ENCODE measurements at places on chromosomes 5 and 9. TPM values are rescaled to one million over a fixed set of nuclear protein-coding genes. Genes with fewer than 3 reads are reported as not detected.

DNA sequence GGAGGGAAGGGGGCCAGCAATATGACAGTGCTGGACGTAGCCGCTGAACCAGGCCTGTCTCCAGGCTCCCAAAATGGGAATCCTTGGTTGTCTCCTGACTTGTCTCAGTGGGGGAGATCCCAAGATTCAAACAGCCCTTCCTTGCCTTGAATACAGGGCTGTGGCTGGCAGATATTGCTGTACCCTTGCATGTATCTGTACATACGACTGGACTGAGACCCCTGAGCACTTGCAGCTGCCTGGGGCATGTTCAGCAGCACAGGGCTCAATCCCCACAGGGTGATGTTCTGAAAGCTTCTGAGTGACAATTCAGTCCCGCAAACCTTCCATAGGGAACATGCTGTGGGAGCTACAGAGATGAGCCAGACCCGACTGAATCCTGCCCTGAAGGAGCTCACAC is 13.3 kb downstream of the OR13J1 start:
- DNase-seq: no peak
- H3K27me3 ChIP-seq: no peaks in the 10 kb centered on the region
- no peak overlapping the region for H3K27ac ChIP-seq
- H3K36me3 ChIP-seq: no peaks in the 10 kb centered on the region

DNA sequence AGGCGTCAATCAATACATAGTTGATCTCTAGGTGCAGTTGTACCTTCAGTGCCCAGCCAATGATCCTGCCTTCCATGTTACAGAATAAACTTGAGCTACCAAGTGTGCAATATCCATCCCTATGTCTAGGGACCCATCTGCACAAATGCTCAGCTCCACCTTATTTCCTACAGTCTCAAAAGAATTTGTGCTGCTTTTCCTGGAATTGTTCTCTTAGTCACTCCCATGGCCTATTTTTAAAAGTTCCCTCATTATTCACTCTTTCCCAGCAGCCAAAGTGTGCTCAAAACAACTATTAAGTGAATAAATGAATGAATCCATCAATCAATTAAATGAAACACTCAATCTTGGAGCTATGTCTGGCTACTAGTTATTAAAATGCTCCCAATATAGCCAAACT is 14.7 kb downstream of the LIX1 start:
- no peak for DNase-seq
- H3K4me1 ChIP-seq: no peaks in the 10 kb centered on the region
- no peak overlapping the region for H3K4me3 ChIP-seq
- no peaks in the 10 kb centered on the region for H3K36me3 ChIP-seq
- no peaks in the 10 kb centered on the region for H3K27me3 ChIP-seq

Gene STPG3
- total RNA-seq: not detected

Gene SV2C
- not detected for total RNA-seq

- H3K4me3 ChIP-seq: no peak overlapping the region
- no peak for DNase-seq
- no peaks in the 10 kb centered on the region for H3K4me1 ChIP-seq
- no peak overlapping the region for H3K27ac ChIP-seq
- no peaks in the 10 kb centered on the region for H3K27me3 ChIP-seq
Measured at GRCh38 chr9:124812441-124812876, 35.5 kb downstream of the OLFML2A start.

DNA sequence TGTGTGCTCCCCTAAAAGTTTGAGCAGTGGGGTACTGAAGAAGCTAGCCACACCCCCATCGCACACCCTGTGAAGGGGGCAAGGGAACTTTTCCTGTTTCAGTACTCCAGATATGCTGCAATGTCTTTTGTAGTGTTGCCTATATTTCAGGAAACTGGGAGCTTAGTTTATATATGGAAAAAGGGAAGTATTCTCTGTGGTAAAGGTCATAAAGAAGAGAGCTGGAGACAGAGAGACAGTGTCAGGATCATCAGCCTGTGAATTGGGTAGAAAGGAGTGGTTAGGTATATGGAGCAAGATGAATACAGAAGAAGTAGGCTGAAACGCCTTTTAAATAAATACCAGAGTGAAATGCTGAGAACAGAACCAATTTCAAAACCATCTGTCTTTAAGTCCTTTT is 82.2 kb upstream of the C9orf72 start:
- H3K36me3 ChIP-seq: no peaks in the 10 kb centered on the region
- DNase-seq: no peak
- no peak overlapping the region for H3K27ac ChIP-seq
- no peaks in the 10 kb centered on the region for H3K27me3 ChIP-seq
- H3K4me1 ChIP-seq: no peaks in the 10 kb centered on the region
- no peak overlapping the region for H3K4me3 ChIP-seq

Gene C6
- 15.0 TPM for total RNA-seq

Gene TTF1
- 12.6 TPM for total RNA-seq

DNA sequence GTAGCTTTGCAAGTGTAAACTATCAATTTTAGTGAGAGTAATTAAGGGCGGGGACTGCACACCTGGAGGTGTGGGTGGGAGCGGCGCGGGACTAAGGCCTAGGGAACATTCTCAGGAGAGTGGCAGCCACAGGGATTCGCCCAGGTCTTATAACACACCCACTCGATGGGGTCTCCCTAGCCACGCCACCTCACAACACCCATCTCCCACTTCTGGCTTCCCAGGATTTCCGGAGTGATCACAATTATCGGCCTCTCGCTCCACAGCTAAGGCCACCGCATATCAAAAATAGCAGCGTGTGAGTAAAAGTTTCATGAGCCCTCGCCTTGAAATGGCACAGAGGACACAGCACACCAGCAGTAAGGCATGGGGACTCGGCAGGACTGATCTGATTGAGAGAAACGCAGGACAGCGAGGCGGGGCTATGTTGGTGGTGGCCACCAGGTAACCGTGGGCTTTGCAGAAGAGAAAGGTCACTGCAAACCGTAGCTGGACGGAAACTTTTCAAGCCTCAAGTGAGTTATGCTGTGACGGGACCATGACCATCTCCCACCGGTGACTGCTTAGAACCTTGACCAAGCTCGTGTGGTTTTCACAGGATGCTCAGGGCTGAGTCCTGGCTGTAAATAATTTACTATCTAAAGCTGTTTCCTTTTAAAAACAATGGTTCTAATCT is 1.1 kb upstream of the LPAR1 start:
- H3K27ac ChIP-seq: peak overlapping the region; percentile 86
- H3K4me3 ChIP-seq: peak overlapping the region; percentile 35
- peak; percentile 57 for DNase-seq
- peaks cover 10% of the 10 kb centered on the region for H3K4me1 ChIP-seq
- no peaks in the 10 kb centered on the region for H3K36me3 ChIP-seq
- H3K27me3 ChIP-seq: no peaks in the 10 kb centered on the region

Gene ANKRD18A
- 10.5 TPM for total RNA-seq

Gene PCDHGC5
- total RNA-seq: 3.4 TPM

DNA sequence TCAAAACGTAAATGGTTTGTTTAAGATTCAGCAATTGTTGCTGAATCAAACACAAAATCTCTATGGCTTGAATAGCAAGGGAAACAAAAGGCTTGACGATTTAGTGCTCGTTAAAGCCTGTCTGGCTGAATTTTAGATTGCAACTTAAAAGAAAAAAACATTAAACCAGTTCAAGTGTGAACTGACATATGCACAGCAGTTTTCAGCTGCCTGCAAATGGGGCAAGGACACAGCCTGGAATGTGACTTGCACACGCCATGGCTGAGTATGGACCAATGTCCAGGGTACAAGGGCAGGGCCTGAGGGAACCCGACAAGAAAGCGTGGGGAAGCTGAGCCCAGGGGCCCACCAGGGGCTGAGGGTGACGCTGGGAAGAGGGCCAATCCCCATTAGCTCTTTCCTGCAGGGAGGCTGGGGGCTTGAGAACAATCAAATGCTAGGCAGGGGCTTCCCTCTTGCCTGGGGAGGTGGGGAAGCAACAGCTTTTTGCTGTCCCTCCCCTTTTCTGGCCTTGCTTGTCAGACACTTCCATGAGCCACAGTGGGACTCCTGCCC is 89.6 kb upstream of the LRRTM2 start:
- no peaks in the 10 kb centered on the region for H3K27me3 ChIP-seq
- no peak overlapping the region for H3K4me3 ChIP-seq
- DNase-seq: no peak
- peak overlapping the region; percentile 36 for H3K27ac ChIP-seq
- peaks cover 64% of the 10 kb centered on the region for H3K4me1 ChIP-seq

Gene PRSS3
- total RNA-seq: not detected

GRCh38 chr5:137296213-137296781 is 202.8 kb downstream of the SPOCK1 start:
- no peaks in the 10 kb centered on the region for H3K4me1 ChIP-seq
- H3K4me3 ChIP-seq: no peak overlapping the region
- no peak overlapping the region for H3K27ac ChIP-seq
- H3K36me3 ChIP-seq: no peaks in the 10 kb centered on the region
- peak; percentile 17 for DNase-seq

- H3K4me3 ChIP-seq: no peak overlapping the region
- H3K27me3 ChIP-seq: no peaks in the 10 kb centered on the region
- no peak for DNase-seq
- H3K27ac ChIP-seq: peak overlapping the region; percentile 5
- peaks cover 46% of the 10 kb centered on the region for H3K36me3 ChIP-seq
Measured at GRCh38 chr9:128106940-128107467, 20.5 kb downstream of the PTGES2 start.

Gene PTBP3
- total RNA-seq: 33.7 TPM

Gene PCDHB14
- 3.5 TPM for total RNA-seq

GRCh38 chr5:126461838-126462237 is 38.6 kb downstream of the GRAMD2B start:
- H3K4me1 ChIP-seq: peaks cover 49% of the 10 kb centered on the region
- peak; percentile 53 for DNase-seq
- H3K27me3 ChIP-seq: no peaks in the 10 kb centered on the region
- peaks cover 6% of the 10 kb centered on the region for H3K36me3 ChIP-seq
- no peak overlapping the region for H3K4me3 ChIP-seq

DNA sequence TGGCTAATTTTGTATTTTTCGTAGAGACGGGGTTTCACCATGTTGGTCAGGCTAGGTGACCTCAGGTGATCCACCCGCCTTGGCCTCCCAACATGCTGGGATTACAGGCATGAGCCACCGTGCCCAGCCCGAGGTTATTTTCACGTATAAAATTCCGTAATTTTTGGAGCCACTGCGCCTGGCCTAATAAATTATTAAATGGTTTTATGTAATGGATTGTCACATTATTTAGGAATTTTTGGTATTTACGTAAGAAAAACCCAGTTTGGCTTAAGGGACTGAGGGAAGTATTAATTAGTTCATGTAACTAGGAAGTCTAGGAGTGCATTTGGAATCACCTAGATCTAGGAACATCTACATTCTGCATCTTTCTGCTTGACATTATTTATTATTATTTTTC is 8.3 kb downstream of the GLE1 start:
- H3K27ac ChIP-seq: no peak overlapping the region
- H3K4me3 ChIP-seq: no peak overlapping the region
- no peaks in the 10 kb centered on the region for H3K27me3 ChIP-seq
- H3K4me1 ChIP-seq: no peaks in the 10 kb centered on the region
- peaks cover 29% of the 10 kb centered on the region for H3K36me3 ChIP-seq
- no peak for DNase-seq

Gene GOLM1
- 112 TPM for total RNA-seq

Data from thyroid gland (tissue), 4 donors.